HepG2 (cell line): ENCODE measurements at places on chromosomes 1 and 21. TPM values are rescaled to one million over a fixed set of nuclear protein-coding genes. Genes with fewer than 3 reads are reported as not detected.

Gene IQGAP3
- total RNA-seq: 6.7 and 14.1 TPM in 2 replicates

Gene HSF2BP
- total RNA-seq: 1.6 and 2.2 TPM in 2 replicates

Gene PRRX1
- total RNA-seq: not detected in 2 replicates

DNA sequence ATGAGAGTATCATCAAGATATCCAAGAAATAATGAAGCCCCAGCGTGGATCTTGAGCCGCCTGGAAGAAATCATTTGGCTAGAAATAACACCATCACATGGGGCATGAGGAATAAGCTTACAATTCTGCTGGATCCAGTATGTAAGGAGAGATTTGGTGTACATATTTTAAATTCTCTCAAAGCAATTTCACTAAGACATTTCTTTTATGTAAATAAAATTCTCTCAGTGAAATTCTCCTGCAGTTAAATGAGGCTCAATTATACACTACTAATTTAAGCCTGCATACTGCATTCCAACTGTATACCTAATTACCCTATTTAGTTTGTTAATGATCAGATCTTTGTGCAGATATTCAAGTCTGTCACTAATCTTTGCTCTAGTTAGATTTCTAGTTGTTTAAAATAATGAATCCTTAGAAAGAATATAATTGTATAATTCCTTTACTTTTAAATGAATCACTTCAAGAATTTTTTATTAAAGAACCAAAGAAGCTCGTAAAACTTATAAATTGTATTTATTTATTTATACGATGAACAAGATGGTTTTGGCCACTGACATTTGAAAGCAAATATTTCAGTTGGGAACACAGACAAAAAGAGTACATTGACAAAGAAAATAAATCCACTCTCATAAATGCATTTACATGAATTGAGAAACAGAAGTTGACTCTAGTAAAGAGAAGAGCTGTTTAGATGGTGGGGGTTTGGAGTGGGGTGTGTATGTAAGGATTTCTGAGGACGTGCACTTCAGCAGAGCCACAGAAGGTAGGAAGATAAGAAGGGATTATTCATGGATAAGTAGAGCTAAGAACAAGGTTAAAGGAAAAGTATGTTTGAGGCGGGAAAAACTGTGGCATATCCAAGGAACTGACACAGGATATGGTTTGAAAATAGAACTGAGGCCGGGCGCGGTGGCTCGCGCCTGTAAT is 466.8 kb downstream of the DSCAM start:
- no peaks in the 10 kb centered on the region for H3K27me3 ChIP-seq
- no peaks in the 10 kb centered on the region for H3K4me1 ChIP-seq

GRCh38 chr1:182149411-182149965 is 88.0 kb upstream of the ZNF648 start:
- peaks cover 23% of the 10 kb centered on the region for H3K4me1 ChIP-seq
- no peak overlapping the region for H3K27ac ChIP-seq
- H3K36me3 ChIP-seq: no peaks in the 10 kb centered on the region
- DNase-seq: no peak

- H3K4me3 ChIP-seq: no peak overlapping the region
- H3K27me3 ChIP-seq: no peaks in the 10 kb centered on the region
- no peak overlapping the region for H3K27ac ChIP-seq
- peaks cover 15% of the 10 kb centered on the region for H3K4me1 ChIP-seq
- DNase-seq: peak; percentile 28
- no peaks in the 10 kb centered on the region for H3K36me3 ChIP-seq
Measured at GRCh38 chr1:183945428-183946319, 91.9 kb downstream of the COLGALT2 start.
